ENCODE measurements at places on chromosomes 4 and X.

- DNase-seq = no peak
These were observed 55.3 kb upstream of the MSANTD1 start for GRCh38 chr4:3193531-3194203.

DNA sequence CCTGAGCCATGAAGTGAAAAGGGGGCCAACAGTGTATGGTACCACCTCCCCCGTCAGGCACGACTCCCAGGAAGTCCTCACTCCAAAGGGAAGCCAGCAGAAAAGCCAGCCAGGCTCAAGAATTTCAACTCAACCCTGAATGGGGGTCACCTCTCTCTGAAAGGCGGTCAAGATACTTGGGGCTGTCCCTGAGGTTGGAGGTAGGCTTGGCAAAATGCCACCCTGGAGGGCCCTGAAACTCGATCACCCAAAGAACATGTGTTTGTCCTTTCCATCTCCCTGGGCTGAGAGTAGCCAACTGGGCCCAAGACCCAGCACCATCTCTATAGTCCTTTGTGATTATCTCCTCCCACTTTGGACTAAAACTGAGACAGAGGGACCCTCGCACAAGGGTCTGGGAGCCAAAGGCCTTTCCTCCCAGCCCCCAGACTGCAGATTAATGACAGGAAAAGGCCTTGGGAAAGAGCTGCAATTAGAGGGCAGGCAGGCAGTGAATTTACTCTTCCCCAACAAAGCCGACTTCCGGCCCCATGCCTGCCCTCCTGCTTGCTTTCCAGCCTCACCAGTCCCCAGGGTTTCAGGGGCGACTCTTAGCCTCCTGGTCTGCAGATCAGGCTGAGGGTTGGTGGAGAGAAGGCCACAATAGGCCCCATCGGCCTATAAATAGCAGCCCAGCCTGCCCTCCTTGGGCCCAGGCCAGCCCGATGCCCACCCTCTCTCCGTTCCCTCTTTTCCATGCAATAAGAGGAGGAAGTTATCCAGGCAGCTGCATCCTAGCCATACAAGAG lies 5.6 kb downstream of the SASH3 start:
- no peak for DNase-seq

GRCh38 chr4:165369522-165369921 lies 9.3 kb upstream of the CPE start:
- peak; percentile 54 for DNase-seq

- no peak for DNase-seq
These were observed 57.2 kb upstream of the NPNT start for GRCh38 chr4:105838082-105838481.

- DNase-seq = no peak
These were observed 61.9 kb downstream of the ASB9 start for GRCh38 chrX:15207994-15208393.

- no peak for DNase-seq
These were observed 944.4 kb upstream of the GRID2 start for GRCh38 chr4:91359041-91360031.

- no peak for DNase-seq
These were observed 34.8 kb downstream of the POLA1 start for GRCh38 chrX:24728530-24728929.

GRCh38 chr4:181676546-181676945 lies 566.7 kb upstream of the TENM3 start:
- no peak for DNase-seq

- no peak for DNase-seq
These were observed 3.1 kb downstream of the DCAF16 start for GRCh38 chr4:17807446-17807845.
